G401 (cell line): ENCODE measurements at places on chromosomes 13 and 19.

GRCh38 chr19:9671655-9672054 lies 3.2 kb downstream of the ZNF562 start:
- DNase-seq: no peak

DNA sequence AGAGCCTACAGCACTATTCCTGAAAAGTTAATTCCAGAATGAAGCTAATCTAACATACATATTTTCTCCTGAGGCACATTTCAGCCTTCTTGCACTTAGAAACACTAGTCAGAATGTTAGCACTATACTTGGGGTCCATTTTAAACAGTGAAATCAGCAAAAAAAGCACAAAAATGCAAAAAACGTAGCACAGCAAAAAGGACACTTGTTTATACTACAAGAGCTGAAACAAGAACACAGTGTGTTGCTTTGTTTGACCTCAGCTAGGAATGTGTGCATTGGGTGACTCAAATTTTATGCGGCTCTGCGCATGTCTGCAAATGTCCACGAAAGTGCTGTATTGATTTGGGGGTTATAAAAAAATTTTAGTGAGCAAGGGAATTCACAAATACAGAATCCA lies 226.2 kb downstream of the KCNRG start:
- DNase-seq: no peak

DNA sequence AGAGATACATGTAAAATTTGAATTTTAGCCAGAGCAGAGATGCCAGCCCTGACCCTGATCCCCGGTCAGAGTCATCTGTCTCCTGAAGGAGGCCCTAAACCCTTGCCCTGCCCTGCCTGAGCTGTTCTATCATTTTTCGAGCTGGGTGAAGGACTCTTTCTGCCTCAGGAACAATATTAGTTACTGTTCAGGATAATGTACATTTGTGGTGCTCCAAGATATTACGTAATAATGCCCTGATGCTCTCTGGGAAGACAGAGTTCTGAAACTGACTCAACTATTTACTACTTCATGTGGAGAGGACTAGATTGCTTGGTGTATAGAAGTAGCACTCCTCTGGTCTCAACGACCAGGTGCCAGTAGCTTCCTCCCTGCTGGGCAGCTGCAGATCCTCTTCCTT lies 37.9 kb upstream of the UBL3 start:
- DNase-seq: no peak

- DNase-seq: no peak
Measured at GRCh38 chr19:56974556-56975207, 134.2 kb upstream of the PEG3 start.

DNA sequence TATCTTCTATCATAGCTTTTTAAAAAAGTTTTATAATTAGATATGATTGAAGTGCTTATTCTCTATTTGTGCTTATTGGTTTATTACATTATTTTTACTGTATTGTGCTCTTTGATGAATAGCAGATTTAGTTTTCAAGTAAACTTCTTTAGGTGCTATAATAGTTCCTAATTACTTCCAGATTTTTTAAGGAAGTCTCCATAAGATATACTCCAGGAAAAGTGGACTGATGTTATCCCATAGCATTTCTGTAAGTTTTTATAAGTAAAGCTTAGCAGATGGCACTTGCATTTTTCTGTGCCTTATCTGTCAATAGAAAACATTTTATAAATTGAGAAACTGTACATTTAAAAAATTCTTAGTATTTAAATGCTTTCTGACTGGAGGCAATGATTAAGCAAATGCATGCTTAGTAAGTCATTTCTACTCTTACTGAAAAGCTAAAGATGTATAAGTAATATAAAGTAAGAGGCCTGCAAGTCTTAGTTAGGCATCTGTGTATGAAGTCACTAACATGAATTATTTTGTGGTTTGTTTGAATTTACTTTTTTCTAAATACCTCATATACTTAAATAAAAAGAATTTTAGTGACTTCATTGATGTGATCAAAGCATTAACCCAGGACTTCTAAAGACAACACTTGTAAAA lies 182.8 kb downstream of the MAB21L1 start:
- DNase-seq: no peak

GRCh38 chr13:26476111-26476781 lies 81.2 kb upstream of the WASF3 start:
- peak; percentile 38 for DNase-seq
